ENCODE measurements at places on chromosomes 7 and 10.

DNA sequence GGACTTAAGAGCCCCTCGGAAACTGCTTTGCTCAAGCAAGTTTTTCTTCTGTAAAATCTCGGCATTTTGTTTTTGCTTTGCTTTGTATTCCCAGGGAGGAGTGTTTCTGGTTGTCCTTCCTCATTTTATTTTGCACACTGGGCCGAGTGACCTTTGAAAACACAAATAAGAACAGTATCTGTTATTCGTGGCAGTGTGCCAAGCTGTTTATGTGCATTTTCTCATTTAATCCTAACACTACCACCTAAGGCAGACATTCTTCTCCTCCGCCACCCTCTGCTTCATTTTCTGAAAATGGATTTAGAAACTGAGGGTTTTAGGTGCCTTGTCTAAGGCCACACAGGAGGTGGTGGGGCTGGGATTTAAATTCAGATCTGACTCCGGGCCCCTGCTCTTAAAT, 218.5 kb downstream of the TCF7L2 start:
- DNase-seq = no peak

DNA sequence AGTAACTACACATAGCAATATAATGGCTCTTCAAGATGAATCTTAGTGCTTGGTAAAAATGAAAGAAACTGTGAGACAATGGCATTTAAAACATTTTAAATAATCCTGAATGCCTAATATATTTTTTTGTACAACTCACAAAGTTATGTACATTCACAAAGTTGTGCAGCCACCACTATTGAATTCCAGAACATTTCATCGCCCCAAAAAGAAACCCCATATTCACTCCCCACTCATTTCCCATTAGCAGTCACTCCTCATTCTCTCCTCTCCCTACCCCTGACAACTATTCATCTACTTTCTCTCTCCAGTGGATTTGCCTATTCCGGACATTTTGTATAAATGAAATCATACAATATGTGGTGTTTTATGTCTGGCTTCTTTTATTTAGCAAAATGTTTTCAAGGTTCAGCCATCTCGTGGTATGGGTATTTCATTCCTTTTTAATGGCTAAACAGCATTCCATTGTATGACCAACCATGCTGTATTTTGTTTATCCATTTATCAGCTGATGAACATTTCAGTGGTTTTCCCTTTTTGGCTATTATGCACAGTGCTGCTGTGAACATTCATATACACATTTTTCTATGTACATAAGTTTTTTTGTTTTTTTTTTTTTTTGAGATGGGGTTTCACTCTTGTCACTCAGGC, 34.7 kb downstream of the ENTPD7 start:
- DNase-seq = no peak

DNA sequence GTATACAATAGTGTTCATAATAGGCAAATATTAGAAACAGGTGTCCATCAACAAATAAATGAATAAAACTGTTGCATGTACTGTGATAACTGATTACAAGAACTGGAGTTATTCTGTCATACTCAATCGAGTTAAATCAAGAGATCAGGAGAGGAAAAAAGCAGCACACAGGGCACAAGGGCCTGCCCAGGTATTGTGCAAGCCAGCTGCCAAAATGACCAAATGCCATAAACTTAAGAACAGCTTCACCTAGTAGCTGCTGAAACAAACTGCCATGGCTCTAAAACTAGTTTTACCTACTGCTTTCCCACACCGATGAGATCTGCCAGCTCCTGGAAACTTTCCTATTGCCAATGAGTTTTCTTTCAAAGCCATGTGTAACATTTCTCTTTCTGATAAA, 12.2 kb downstream of the GSAP start:
- DNase-seq = no peak

GRCh38 chr10:43048301-43049051, 28.4 kb upstream of the RET start:
- DNase-seq = no peak

GRCh38 chr7:44292876-44293560, 32.4 kb downstream of the CAMK2B start:
- DNase-seq = no peak

DNA sequence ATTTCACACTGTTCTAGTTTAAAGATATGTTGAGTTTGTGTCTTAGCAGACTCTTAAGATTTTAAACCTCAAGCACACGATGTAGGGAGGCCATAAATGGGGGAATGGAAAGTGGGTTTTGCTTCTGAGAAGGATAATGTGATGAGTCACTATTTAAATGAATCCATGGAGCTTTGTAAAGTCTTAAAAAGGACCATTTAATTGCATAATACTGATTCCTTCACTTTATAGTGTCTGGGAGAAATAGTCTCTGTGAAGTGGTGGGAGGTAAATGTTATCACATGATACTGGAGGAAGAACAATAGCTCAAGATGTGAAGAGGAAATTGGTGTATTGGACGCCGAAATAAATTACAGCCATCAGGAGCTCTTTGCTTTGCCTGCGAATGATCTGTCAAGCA, 84.0 kb upstream of the MYO3A start:
- no peak for DNase-seq

GRCh38 chr10:132397671-132398565, 918 bp downstream of the PWWP2B start:
- DNase-seq = no peak

GRCh38 chr10:5078547-5079180, 15.6 kb upstream of the AKR1C3 start:
- DNase-seq = no peak

GRCh38 chr10:70125918-70126552, 6.6 kb downstream of the AIFM2 start:
- no peak for DNase-seq

DNA sequence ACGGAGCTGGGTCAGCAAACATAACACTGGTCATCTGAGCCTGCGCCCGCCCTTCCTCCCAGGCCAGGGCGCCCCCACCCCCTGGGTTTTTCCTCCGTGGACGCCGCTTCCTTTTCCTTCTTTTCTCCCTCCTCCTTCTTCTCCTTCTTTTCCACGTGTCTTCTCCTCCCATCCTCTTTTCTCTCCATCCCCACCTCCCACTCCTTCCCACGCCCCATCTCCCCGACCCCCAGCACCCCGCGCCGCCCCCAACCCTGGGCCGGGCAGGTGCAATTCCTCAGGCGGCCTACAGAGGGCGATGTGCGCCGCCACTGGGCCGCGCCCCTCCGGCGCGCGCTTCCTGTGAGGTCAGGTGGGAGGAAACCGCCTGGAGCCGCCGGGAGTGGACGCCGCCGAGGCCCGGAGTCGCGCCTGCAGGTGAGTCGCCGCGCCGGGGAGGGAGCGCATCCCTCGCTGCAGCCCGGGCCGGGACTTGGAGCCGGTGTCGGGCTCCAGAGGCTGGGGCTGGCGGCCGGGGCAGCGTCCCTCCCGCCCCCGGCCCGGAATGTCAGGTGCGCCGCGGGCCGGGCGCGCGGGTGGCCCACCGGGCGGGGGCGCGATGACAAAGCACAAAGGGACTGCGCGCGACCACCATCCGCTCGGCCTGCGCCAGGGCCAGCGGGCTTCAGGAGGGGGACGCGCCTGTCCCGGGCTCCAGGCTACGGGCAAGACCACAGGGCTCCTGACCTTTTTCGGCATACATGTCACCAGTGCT, at the start of gene FAM241B:
FAM241B (plus strand) TSS at position 351 of the 754 bp plus-strand sequence. CDS start 1,497 bp downstream, outside the sequence.
- DNase-seq = peak; percentile 87

DNA sequence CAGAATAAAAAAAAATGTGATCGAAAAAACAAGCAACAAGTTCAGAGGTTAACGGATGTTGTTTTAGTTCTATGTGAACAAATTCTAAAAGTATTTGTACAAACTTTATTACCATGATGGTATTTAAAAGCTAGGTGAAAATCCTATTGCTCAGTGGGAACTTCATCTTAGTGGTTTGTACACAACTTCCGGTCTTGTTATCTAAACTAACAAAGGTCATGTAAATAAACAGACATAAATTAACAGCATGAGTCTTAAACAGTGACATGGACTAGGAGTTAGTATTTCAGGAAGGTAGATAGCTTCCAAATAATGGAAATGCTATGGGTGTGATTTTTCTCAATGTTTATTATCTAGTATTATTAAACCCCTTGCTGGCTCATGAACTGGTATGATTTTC, 83.8 kb downstream of the SPAG6 start:
- no peak for DNase-seq

DNA sequence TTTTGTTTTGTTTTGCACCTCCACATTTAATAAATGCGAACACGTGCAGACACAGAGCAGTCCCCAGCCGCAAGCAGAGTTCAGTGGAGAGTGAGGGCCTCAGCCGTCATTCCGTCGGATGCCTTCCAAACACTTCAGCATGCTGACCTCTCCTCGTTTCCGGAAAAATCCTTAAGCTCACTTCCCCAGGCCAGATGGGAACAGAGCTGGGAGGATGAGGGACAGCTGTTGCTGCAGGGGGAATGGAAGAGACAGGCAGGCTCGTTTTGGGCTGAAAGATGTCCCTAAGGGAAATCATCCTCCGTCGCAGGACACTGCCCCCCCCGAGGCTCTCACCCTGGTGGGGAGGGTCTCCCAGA, 17.2 kb upstream of the FGFR2 start:
- no peak for DNase-seq

- no peak for DNase-seq
Observed at GRCh38 chr7:109983618-109984017, 1107.3 kb upstream of the LRRN3 start.

DNA sequence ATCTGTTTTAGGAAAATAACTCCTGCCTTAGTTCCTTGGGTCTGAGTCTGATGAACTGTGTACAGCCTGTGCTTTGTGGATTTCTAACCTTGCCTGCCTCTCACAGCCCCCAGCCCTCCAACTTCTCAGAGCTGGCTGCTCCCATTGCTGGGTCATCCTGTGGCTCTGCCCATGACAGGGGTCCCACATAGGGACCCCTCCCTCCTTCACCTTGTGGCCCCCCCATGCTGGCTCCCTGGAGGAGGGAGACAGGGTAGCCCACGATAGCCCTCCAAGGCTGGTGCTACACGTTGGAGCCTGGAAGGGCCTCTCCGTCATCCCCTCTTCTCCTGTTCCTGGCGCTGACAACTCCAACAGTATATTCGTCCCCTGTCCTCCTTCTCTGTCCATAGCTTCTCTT, 2.8 kb upstream of the DENND2A start:
- DNase-seq = no peak

DNA sequence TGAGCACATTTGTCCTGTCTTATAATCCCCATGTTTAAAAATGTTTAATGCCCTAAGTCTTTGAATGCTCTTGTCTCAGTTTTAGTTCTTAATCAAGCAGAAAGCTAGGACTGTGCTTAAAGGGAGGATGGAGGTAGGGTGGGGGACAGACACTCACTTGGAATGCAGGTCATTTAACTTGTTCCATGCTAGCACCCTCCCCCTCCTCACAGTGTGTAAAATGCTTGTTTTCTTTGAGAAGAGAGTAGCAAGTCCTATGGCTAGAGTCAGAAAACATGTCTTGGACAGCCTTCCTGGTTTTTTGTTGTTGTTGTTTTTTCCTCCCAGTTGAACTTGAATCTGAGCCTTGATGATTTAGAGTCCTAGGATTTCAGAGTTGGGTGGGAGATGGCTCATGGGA, 114.2 kb downstream of the PLPP4 start:
- DNase-seq = no peak

- no peak for DNase-seq
Observed at GRCh38 chr10:86030312-86030711, 336.3 kb downstream of the GRID1 start.

- no peak for DNase-seq
Observed at GRCh38 chr10:121921238-121921931, 6.4 kb downstream of the ATE1 start.

DNA sequence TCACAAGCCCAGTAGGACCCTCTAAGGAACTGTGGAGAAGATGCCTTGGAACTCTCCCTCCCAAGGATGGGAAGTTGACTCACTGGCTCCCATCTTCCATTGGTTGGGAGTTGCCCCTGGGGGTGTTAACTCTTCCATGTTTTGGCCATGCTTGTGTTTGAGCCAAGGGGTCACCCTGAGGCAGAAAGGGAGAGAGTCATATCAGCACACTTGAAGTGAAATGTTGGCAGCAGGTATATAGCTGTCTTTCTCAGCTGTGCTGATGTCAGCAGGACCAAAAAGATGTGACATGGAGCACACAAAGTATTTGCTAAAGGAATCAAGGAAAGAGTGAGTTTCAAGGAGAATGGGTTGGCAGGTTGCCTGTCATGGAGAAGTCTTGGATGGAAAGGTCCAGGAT, 359.4 kb downstream of the RPS24 start:
- DNase-seq = no peak

GRCh38 chr10:28987555-28988320, 301.1 kb upstream of the LYZL1 start:
- DNase-seq = no peak

DNA sequence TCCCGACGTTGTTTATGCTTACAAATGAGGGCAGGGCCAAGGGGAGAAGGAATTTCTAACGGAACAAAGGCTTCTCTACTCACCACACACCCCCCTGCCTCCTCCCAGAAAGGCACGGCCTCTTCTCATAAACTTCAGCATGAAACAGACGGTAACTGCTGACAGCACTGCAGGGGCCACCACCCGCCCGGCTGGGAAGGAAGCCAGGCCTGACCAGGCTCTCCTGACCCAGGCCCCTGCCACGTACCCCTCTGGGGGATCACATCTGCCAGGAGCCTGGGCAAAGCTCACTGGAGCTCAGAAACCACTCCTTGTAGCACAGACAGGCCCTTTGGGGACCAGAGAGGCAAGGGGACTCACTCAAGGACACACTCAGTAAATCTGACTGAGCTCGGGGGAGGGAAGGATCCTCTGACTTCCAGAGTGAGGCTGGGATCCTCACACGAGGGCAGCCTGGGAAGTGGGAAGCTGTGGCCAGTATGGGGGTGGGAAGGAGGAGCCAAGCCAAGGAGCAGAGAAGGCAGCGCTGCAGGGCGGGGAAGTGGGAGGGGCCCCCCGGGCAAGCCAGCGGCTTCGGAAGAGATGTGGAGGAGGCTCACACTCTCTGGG, 46.1 kb downstream of the ZCCHC24 start:
- DNase-seq = no peak

DNA sequence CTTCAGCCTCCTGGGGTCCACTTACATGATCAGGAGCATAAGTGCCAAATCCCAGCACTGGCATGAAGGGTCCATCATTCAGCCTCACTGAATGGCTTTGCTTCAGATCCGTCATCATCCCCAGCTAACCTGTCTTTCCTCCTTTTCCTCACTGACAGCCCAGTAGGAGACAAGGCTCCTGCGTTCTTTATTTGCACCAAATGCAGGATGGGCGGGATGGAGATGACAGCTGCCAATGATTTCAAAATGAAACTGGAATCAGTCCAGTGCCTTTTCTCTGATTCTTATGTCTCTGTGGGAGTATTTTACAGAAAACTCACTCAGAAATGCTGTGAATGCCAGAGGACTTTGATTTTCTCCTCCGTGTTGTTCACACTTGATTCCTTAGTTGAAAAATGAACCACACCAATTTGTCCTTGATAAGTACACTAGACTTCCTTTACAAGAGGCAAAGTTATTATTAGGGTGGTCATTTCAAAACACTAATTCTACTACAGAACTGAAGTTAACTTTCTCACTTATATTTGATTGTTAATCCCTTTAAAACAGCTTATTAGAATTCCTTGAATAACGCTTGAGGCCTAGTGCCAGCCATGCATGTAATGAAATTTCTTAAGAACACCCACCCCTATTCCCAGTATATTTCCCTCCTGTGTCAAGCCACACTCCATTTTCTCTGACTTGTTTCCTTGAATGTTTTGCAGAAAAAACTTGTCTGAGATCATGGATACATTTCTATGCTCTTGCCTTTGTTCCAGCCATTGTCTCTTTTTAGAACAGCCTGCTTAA, at the start of gene AKR1C8:
AKR1C8 (minus strand) TSS at position 164 of the 789 bp plus-strand sequence; CDS start at position 118, 46 bp downstream.
- DNase-seq = no peak

Data from CD8-positive, alpha-beta memory T cell (primary cell).